Esophagus muscularis mucosa (tissue), 4 donors: ENCODE measurements at places on chromosomes 6 and 20. TPM values are rescaled to one million over a fixed set of nuclear protein-coding genes. Genes with fewer than 3 reads are reported as not detected.

The PNPLA1 gene
- not detected for total RNA-seq

DNA sequence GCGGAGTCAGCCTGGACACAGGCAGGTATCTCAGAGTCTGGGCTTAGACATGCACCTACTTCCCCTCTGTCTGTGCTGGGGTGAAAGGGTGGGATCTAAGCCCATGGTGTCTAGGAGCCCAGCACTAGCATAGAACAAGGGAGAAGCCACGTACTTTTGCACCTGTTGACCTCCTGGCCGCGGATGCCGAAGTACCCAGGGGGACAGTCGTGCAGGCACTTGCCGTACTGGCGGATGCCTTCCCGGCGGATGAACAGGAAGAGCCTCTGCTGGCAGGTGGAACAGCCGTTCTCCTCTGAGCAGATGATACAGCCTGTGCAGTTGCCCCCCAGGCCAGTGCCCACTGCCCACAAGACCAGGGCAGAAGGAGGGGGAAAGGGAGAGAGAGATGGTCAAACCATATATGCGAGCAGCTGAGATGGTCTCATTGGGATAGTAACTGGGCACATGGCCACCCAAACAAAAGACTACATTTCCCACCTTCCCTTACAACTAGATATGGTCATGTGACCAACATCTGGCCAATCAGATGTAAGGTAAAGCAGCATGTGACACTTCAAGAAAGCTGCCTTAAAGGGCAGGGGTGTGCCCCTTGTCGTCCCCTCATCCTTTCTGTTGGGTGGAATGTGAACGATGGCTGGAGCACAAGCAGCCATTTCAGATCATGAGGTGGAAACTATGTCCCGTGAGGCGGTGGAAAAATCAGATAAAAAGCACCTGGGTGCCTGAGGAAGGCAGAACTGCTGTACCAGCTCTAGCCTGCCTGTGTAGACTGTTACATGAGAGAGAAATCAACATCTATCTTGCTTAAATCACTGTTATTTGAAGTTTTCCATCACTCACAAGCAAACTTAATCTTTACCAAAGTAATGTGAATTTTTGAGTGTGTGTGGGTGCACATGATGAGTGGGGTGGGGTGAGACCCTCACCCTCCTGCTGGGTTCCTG is 34.0 kb downstream of the RSPO4 start:
- DNase-seq: no peak
- no peak overlapping the region for H3K4me3 ChIP-seq
- H3K27ac ChIP-seq: no peak overlapping the region
- H3K36me3 ChIP-seq: no peaks in the 10 kb centered on the region

The SMOC2 gene
- 130 TPM for total RNA-seq

DNA sequence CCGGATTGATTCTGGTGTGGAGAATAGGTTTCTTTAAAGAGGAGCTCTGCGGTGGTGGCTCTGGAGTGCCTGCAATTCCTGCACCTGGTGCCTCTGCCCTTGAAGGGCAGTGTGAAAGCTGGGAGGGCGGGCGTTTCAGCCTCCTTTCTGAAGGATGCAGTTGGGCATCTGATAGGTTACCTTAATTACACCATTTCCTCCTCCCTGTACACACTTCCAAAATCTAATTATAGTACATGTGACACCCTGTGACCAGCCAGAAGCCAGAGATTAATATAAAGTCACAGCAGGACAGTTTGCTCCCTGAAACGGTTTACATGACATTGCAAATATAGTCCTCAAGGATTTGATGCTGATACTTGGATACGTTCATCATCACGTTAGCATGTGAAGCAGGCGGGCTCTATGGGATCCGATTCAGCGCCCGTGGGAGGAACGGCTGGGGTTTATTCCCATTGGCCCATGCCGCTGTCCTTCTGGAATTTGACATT is 548.2 kb downstream of the QKI start:
- H3K4me1 ChIP-seq: peaks cover 24% of the 10 kb centered on the region
- no peak overlapping the region for H3K27ac ChIP-seq
- H3K27me3 ChIP-seq: no peaks in the 10 kb centered on the region
- H3K36me3 ChIP-seq: no peaks in the 10 kb centered on the region
- H3K4me3 ChIP-seq: no peak overlapping the region
- peak; percentile 60 for DNase-seq

DNA sequence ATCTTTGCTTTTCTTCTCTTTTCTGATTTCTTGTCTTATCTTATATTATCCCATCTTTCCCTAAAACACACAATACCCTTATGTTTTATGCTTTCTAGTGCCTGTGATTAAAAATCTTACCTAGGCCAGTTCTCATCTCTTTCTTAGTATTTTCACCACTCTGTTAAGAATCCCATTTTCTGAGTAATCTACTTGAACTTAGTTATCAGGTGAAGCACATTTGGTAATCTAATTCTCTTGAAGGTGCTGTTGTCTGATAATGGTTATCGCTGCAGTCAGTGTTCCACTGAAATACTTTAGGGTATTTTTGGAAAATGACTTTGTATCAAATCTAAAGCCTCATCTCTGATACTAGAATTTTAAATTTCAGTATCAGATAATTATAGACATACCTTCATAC is 192.5 kb upstream of the MAN1A1 start:
- DNase-seq: no peak
- peak overlapping the region; percentile 73 for H3K27ac ChIP-seq
- H3K4me3 ChIP-seq: no peak overlapping the region
- peaks cover 30% of the 10 kb centered on the region for H3K4me1 ChIP-seq
- H3K27me3 ChIP-seq: no peaks in the 10 kb centered on the region

DNA sequence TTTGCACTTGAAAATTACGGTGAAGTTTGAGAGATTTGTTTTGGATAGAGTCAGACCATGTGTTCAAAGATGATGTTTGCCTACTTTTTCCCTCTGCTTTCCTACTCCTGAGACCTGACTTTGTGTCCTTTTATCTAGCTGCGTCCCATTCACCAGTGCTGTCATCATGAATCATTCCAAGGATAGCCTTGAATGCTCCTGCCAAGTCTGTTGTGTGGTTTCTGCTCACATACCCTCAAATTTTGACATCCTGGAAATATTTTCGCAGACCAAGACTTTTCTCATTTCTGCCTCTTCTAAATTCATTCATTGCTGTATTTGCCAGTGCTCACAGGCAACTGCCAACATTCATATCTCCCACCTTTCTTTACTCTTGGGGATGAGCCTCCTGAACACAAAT is 175.9 kb upstream of the SCGN start:
- no peak overlapping the region for H3K27ac ChIP-seq
- H3K4me1 ChIP-seq: no peaks in the 10 kb centered on the region
- no peak for DNase-seq

The HSD17B8 gene
- total RNA-seq: 12.1 TPM

GRCh38 chr6:130070792-130071191 is 52.4 kb downstream of the L3MBTL3 start:
- no peak overlapping the region for H3K4me3 ChIP-seq
- peaks cover 14% of the 10 kb centered on the region for H3K4me1 ChIP-seq
- H3K27me3 ChIP-seq: no peaks in the 10 kb centered on the region

DNA sequence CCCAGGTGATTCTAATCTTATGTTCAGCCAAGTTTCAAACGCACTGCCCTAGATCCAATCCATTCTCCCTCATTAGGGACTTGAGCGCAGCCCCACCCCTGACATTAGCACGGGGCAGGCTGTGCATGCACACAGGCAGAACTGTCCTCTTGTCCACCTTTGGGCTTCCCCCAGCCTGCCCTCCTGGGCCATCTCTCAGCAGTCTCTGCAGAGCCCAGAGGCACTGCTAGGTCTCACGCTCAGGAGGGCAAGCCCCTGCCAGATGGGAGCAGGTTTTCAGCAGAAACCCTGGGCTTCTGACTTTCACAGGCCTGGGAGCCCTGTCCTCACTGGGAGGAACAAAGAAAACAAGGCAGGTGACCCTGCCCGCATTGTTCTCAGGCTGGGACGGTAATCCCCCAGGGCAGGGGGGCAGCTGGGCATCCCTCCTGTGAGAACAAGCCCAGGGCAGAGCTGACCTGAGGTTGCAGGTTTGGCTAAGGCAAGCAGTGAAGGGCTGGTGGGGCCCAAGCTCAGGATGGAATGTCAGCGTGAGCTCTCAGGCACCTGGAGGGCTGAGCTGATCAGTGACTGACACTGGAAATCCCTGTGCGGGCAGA is 24.5 kb downstream of the KCNK5 start:
- no peaks in the 10 kb centered on the region for H3K4me1 ChIP-seq
- H3K27me3 ChIP-seq: no peaks in the 10 kb centered on the region
- H3K4me3 ChIP-seq: no peak overlapping the region
- DNase-seq: no peak
